Activated CD4-positive, CD25-positive, alpha-beta regulatory T cell treated with anti-CD3 and anti-CD28 coated beads, Interleukin-2, amount 50 U/mL, for 72 hours (primary cell): ENCODE measurements at places on chromosomes 12 and 14.

GRCh38 chr12:4496145-4496838 is 42.4 kb upstream of the RAD51AP1 start:
- no peak for DNase-seq

DNA sequence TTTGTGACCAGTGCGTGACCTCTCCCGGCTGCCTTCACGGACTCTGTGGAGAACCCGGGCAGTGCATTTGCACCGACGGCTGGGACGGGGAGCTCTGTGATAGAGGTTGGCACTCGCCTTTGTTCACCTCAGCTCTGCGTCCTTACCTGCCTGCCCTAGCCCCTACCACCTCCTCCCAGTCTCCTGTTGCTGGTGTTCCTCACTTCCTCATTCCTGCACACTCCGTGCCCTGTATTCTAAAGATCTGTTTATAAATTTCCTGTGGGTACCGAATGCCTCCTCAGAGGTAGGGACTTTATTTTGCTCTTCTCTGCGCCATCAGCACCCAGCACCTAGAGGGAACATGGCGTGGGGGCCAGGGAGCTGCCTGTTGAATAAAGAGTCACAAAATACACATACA is 2.3 kb downstream of the DLK1 start:
- DNase-seq, result no peak

GRCh38 chr12:121550974-121551634 is 29.7 kb downstream of the KDM2B start:
- no peak for DNase-seq

DNA sequence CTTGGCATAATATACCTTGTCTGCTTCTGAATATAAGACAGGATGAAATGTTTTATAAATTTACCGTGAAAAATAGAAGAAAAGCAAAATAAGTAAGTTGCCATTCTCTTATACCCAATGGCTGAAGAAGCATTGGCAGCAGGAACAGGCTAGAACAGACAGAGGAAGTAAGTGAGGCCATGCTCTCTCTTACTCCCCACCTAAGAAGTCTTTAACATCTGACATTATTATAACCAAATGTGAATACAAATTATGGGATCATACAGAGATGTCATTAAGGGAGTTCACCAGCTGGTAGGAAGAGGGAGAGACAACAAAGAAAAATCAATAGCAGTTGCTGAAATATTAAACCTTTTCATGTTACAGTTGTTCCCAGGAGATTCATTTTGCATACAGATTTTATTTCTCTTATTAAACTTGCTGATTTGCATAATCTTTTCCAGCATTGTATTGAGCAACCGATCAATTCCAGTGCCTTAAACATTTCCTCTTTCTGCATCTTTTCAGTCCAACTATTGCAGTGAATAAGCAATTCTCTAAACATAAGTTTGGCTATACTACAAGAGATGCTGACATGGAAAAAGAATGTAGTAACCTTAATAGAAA is 270.6 kb downstream of the SLC6A15 start:
- DNase-seq, result no peak

DNA sequence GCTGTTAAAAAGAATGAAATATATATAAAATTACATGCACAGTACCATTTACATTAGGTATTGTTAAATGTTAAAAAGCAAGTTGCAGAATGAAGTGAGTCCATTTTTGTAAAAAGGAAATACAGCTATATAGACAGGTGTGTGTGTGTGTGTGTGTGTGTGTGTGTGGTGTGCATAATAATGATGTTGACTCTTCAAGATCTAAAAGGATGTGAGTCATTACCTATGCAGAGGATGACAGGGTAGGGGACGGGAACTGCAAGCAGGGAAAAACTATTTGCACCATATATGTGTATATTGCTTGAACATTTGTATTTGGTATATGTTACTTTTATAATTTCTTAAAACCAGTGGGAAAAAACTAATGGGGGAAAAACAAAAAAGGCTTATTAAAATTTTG is 3.1 kb downstream of the C14orf39 start:
- no peak for DNase-seq

DNA sequence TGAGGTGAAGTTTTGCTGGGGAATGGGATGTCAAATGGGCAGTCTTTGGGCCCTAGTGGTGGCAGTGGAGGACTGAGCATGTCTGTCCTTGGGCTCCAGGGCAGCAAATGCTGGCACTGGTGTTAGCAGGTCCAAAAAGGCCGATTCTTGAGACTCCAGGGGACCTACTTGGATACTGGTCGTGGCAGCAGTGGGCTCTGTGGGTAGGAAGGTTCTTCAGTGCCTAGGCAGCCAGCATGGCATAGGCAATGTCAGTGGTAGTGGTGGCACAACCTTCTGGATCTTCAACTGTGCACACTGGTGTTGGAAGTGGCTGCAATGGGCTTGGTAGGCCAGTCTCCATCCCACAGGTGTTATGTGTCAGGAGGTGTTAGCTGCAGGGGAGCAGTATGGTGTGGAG is 334.7 kb upstream of the KITLG start:
- DNase-seq, result no peak

DNA sequence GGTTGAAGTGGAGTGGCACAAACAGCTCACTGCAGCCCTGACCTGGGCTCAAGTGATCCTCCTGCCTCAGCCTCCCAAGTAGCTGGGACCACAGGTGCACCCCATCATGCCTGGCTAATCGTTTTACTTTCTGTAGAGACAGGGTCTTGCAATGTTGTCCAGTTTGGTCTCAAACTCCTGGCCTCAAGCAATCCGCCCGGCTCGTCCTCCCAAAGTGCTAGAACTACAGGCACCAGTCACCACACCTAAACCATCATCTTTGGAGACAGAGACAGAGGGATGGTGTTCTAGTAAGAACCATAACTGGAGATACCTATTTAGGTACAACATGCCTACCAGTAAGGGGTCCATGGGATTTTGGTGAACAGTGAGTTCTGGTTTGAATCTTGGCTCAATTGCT is 2.5 kb upstream of the DDX23 start:
- DNase-seq, result no peak

DNA sequence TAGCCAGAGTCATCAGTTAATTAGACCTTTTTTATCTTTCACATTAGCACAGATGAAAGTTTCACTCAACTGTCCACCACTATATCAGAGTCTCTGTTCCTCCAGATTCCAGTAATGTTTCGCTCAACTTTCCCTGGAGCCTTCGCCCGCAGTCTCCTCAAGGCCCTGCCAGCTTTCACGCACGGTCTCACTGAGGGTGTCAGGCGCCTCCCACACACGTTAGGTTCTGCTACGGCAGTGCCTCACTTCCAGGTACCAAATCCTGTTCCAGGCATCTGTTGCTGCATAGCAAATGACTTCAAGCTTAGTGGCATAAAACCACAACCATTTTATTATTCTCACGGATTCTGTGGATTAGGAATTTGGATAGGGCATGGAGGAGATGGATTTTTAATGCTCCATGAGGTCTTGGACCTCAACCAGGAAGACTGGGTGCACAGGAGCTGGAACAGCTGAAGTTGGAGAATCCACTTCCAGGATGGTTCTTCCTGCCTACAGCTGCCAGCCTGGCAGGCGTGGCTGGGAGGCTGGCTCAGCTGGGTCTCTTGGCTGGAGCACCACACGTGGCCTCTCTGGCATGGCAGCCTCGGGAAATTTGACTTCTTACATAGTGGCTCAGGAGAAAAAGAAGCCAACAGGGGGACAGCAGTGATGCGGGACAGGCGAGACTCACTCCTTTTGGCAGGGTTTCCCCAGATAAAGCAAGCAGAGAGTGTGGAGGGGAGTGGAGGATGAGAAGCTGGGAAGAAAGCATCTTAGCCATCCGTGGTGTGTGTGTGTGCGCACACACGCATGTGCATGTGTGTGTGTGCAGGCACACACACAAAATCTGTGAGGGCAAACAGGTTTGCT is 21.3 kb upstream of the BCDIN3D start:
- no peak for DNase-seq

DNA sequence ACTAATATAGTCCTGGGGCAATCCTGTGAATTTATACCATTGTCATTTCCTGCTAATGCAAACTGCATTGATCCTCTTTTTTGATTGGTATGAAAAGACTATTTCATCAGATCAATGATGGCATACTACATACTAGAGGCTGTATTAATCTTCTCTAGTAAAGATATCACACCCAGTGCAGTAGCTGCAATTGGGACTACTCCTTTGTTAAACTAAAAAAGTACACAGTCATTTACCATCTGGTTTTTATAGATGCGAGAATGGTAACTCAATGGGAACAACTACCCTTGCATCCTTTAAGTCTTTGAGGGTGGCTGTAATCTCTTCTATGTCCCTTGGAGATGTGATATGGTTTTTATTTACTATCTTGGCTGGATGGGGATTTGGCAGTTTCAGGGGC is 80.2 kb upstream of the STK38L start:
- DNase-seq, result no peak

DNA sequence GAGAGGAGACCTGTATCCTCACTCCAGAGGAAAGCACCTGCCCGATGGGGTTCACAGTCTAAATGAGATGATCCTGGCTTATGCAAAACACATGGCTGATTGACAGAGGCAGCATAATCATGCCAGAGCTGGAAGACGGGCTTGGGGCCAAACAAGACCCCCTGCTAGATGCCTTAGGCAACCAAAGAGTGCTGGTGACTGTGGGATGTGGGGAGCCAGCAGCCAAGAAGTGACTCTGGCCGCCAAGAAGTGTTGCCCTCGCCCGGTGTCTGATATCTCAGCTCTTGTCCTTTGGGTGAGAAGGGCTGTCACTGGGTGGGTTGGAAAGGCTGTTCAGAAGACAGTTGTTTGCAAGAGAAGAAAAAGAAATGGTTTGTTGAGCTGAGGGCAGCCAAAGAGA is 56.7 kb downstream of the PLEKHG3 start:
- DNase-seq, result no peak

DNA sequence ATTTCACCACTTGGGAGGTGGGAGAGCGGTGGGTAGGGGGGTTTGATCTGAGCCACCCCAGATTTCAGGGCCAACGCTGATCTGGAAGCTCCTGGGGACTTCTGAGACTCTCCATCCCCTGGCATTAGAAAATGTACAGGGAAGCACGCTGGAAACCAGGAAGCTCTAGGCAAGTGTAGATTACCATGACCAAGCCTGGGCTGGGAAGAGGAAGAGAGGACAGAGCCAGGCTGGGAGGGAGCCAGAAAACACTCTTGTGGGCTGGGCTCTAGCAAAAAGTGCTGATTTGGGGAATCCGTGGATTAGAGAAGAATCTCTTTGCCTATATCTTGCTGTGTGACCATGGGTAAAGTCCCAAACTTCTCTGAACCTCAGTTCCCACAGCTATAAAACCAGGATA is 236.7 kb downstream of the BCL11B start:
- no peak for DNase-seq

DNA sequence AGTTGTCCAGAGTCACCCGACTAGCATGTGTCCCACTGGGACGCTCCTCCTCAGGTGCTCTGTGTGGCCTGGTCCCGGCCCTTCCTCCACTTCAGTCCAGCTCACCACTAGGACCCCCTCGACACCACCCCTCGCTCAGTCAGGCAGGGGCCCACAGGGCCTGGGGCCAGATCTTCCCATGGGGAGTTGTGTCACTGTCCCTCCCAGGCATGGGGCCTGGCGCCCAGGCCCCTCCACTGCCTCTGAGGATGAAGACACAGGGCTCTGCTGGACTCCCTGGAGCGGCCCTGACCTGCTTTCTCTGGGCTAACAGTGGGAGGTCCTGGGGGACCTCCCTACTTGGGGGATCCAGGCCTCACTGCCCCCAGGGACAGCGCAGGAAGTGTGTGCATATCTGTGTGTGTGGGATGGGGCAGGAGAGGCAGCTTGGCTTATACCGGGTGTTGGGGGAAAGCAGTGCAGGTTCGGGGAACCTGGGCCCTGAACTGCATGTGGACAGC is 43.8 kb downstream of the KRT80 start:
- no peak for DNase-seq
